ENCODE measurements at places on chromosomes 7 and 10.

GRCh38 chr7:94307399-94308048, 87.2 kb upstream of the COL1A2 start:
- DNase-seq: no peak

- no peak for DNase-seq
These were observed 199.7 kb downstream of the EXOC4 start for GRCh38 chr7:133452577-133452976.

GRCh38 chr7:22445140-22445743, 54.7 kb downstream of the STEAP1B start:
- peak; percentile 44 for DNase-seq

GRCh38 chr7:64046041-64046389, 781 bp downstream of the ZNF727 start:
- DNase-seq: no peak

- DNase-seq: no peak
These were observed 216.0 kb downstream of the BMPER start for GRCh38 chr7:34121366-34121765.

- no peak for DNase-seq
These were observed 128.2 kb downstream of the PRKAG2 start for GRCh38 chr7:151748733-151749132.

- DNase-seq: no peak
These were observed 129.1 kb upstream of the PPP1R3A start for GRCh38 chr7:114047889-114048288.

DNA sequence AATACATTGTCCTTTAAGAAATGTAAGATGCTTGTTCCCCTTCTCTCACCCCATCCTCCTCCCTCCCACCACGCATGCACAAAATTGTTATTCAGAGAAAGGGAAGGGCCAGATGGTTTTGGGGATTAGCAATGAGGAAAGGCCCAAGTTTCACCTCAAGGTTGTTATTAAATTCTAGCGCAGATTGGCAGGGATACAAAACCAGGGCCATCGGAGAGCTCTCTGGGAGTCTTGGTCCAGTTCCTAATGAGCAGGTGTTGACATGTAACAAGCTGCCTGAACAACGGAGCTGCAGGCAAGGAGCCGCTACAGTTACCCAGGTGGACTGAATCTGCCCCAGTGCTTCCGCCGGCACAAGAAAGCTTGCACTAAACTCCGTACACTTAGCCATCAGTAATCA, 9.7 kb upstream of the ANK3 start:
- DNase-seq: no peak

- no peak for DNase-seq
These were observed 25.4 kb downstream of the GBX1 start for GRCh38 chr7:151141855-151142685.

DNA sequence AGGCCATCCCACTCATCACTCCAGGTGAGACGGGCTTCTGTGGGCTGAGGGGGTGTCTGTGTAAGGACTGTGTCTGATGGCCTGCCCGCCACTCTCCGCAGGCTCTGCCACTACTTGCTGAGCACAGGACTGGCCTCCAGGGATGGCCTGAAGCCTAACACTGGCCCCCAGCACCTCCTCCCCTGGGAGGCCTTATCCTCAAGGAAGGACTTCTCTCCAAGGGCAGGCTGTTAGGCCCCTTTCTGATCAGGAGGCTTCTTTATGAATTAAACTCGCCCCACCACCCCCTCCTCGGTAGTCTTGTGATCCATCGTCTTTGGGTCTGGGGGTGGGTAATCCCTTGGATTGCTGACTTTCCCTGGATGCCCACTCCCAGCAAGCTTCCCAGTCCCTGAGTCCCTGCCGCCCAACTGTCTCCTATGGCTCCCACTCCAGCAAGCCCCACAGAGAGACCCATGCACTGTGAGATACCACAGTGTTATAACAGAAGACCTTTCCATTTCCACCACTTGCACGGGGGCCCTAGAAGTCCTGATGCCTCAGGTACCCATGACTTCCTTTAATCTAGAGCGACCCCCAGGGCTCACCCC, 4.7 kb downstream of the FXYD4 start:
- no peak for DNase-seq

- DNase-seq: no peak
These were observed 218.3 kb downstream of the AHR start for GRCh38 chr7:17516771-17517170.

DNA sequence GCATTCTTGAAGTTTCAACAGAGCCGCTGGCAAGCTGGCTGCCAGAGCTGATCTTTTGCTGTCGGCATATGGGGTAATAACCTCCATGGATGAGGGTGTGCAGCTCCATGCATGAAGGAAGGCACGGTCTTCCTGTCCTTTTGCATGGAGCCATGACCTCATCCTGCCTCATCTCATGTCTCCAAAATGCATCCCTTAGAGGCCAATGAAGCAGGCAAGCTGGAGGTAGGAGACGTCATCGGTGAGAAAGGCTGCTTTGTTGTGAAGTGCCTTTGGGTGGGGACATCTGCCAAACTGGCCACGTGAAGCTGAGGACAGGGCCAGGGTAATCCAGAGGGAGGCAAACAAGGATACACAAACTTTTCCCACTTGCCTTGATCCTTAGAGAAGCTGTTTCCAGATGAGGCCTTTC, 161.5 kb upstream of the TBX20 start:
- no peak for DNase-seq

- DNase-seq: no peak
These were observed 176.2 kb downstream of the PRKAG2 start for GRCh38 chr7:151700586-151701165.

GRCh38 chr10:127600479-127600878, 51.4 kb downstream of the NPS start:
- DNase-seq: no peak

- no peak for DNase-seq
These were observed 172.3 kb downstream of the ADAM12 start for GRCh38 chr10:126215746-126216631.

GRCh38 chr10:56135828-56136227, 225.2 kb downstream of the ZWINT start:
- DNase-seq: no peak

- DNase-seq: peak; percentile 74
These were observed 23.2 kb downstream of the POR start for GRCh38 chr7:75937958-75938786.

Measured in pons (tissue), 1 donor.